ENCODE measurements at places on chromosomes 2 and 18.

DNA sequence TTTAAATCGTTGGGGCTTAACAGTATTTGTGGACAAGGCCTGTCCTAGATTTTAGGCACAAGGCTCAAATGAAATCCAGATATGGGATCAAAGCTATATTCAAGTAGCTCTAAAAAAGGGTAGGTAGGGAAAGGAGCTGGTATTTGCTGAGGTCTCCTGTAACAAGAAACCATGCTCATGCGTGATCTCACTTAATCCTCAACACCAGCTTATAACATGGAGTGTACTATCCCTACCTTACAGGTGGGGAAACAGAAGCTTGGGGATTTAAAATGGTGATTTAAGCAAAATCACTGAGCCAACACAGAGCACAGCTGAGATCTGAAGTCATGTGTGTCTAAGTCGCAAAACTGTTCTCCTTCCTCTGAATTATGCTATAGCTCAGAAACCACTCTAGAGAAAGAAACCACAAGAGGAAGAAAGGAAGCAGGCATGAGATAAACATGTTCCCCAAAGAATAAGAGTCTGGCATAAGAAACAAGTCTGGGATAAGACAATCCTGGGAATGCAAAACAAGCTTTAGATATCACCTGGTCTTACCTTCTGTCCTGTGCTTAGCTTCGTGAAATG is 43.1 kb downstream of the CYRIA start:
- DNase-seq = no peak

DNA sequence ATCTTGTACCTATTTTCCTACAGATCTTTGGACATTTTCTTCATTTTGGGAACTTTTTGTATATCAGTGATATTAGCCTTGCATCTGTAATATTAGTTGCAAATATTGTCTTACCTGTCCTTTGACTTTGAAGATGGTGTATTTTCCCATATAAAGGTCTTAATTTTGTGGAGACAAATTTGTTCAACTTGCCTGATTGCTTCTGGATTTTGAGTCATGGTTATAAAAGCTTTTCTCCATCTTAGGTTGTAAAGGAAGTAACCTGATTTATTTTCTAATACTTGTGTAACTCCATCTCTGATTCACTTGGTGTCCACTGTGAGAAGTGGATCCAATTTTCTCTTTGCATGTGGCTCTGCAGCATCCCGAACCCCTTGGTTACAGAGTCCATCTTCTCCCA is 97.7 kb upstream of the OTOS start:
- no peak for DNase-seq

DNA sequence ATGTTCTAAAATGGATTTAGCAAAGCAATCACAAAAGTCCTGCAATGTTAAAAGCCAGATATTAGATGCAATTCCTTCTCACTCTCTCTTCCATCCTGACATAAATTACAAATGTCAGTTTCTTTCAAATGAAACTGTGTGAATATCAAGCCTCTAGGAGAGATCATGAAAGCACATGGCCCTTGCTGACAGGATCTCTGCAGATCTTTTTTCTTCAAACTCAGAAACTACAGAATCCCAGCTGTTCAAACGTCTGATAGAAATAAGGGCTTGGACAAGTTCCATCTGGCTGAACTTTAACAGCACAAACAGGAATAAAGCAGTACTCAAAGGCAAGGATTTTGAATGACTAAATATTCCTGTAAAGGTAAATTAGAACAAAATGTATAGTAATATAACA is 47.6 kb downstream of the PDE1A start:
- DNase-seq = peak; percentile 60

DNA sequence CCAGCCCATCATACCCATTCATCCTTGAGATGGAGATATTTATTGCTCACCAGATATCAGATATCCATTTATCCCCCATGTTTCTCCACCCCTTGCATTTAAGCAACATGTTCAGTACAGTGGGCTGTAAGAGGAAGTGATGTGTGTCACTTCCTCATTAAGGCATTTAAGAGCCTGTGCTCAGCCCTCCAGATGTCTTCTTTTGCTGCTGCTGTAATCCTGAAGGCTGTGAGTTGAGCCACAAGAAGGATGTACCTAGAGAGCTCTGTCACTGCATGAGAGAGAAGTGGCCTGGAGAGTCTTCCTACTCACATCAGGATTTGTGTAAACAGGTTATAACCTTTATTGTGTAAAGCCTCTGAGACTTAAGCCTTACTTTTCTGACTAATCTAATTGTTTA is 151.8 kb upstream of the UNC80 start:
- DNase-seq = no peak

GRCh38 chr2:111909079-111909478 is 10.7 kb downstream of the MERTK start:
- no peak for DNase-seq

GRCh38 chr18:2540575-2540974 is 30.7 kb downstream of the METTL4 start:
- peak; percentile 26 for DNase-seq

DNA sequence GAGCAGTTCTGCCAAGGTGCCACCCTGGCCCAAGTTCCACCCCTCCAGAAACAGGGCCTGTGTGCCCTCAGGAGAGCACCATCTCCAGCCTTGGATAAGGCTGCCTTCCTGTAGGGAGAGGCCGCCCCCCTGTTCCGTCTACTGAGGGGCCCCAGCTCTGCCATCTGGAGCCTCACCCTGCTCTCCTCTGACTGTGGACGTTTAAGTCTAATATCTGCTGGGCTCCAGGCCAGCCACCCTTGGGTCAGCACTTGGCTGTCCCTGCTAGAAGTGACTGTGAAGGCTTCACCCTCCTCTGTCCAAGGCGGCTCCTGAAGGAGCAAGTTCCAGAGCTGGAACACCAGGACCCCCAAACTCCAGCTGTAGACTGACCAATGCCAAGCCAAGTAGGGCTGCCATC is 26.3 kb downstream of the RHOB start:
- DNase-seq = no peak

DNA sequence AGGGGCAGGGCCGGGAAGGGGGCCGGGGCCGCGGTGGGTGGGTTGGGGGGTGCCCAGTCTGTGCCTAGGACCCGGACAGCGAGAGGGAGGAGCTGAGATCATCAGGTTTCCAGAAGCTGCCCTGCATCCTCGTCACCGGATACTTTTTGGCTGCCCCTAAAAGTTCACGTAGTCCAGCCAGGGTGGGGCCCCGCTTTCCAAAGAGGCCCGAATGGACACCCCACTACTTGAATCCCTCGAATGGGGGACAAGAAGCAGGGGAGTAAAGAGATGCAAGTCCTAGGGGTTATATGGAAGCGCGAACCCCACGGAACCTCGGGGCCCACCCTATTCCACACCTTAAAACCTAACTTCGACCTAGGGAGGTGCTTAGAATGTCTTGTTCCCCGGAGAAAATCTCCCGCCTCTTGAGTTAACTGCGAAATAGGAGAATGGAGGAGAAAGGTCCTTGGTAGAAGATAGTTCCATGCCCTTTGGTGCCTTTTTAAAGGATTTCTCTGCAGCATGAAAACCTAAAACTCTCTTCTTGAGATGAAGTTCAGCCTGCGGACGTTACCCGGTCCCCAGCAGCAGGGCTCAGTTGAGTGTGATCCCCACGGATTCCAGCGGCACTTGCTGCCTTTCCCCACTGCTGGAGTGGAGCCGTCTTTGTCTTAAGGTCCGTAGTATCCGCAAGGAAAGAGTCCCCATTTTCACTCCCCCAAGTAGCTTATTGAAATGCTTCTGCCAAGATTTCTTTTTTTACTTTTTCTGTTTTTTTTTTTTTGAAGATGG is 2.1 kb upstream of the RNF152 start:
- peak; percentile 44 for DNase-seq

DNA sequence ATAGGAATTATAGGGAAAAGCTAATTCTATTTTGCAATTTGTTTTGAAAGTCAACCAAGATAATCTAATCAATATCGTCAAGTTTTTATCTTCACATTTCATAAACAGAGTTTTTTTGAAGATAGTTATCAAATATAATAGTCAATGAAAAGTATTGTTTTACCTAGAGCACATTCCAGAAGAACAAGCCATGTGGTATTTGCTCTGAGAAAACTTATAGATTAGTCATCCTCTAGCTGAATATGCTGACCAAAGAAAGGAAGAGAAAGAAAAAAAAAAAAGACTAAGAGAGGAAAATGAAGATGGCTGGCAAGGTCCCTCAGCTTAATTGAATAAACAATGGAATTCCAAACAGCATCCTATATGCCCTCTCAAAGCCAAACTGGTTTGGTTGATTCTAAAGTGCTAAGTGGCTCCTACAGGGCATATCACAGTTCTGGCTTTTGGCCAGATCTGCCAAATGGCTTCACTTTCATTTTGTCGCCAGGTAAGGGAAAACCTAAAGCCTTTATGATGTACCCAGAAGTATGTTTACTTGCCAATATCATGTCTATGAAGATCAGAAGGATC is 132.6 kb downstream of the VWC2L start:
- DNase-seq = no peak

DNA sequence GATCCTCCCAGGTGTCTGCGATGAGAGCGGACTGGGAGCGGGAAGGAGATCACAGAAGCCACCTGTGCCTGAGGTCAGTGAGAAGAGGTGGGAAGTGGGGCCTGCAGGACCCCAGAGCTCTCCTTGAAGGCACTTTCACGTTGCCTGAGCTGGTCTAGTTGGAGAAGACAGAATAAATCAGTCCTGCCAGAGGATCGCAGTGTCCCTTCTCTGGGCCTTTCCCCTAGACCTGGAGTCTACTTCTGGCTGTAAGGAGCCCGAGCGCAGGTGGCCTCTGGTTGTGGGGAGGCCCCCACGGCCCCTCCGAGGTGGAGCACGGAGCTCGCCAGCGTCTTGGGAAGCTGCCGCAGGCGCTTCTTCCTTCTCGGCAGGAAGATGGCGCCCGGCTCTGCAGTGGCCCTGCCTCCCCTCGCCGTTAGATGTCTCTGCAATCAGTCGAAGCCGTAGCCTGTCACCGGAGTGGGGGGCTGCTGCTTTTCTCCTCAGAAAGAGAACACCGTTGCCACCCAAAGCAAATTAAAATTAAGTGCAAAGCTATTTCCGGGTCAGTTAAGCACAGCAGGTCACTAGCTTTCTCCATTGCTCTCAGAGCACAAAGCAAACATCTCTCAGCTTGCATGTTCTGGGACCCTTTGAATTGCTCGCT is 212.0 kb upstream of the MYT1L start:
- peak; percentile 82 for DNase-seq

DNA sequence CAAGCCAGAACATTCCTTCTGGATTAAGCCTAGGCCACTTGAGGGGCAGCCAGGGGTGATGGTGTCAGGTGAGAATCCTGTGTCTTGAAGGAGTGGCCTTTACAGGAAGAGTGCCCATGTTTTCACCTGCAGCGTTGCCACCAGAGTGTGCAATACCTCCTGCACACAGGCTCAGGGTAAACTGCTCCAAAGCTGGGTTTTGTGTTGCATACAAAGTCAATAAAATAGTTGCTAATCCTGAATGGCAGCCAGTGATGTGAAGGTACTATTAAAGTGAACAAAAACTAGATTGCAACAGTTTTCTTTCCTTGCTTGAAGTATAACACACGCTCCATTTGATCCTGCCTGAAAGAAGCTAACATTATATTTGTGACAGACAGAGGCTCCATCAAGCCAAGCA is 64.4 kb upstream of the NRP2 start:
- peak; percentile 27 for DNase-seq

- DNase-seq = no peak
Measured at GRCh38 chr2:217367464-217367863, 507.6 kb upstream of the TNP1 start.

- no peak for DNase-seq
Measured at GRCh38 chr2:240921311-240921994, 15.3 kb downstream of the CROCC2 start.

GRCh38 chr18:48803951-48804855 is 146.6 kb downstream of the SMAD7 start:
- DNase-seq = no peak

DNA sequence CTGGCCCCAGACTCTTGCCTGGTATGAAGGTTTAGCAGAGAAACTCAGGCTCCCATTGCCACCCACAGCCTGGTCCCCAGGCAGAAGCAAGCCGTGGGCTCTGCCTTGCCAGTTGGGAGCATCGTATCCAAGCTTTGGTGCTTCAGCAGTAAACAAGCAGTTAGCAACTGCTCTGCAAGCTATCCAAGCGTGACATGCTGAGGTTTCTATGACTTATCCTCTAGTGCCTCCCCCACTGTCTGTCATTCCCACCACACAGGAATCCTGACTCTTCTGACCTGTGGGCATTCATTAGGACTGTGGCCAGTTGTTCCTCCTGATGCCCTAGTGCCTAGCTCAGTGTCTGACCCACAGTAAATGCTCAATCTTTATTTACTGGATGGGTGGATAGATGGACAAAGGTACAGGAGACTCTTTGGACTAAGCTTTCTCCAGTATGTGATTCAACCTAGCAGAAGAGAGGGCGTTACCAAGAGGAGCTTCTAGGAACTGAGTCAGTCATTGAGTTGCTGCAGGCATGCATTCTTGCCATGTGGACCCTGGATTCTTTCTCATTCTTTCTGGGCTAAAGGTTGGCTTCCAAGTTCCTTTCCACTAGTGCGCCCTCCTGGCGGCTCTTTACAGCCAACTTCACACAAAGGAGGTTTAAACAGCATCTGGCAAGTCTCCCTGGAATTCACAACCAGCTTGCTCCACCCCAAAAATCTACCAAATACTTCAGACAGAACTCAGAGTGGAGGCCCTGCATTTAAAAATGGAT is 40.6 kb upstream of the MRPL19 start:
- DNase-seq = no peak

GRCh38 chr2:59660262-59660661 is 893.2 kb downstream of the BCL11A start:
- DNase-seq = no peak

GRCh38 chr2:188561473-188561979 is 269.9 kb downstream of the GULP1 start:
- no peak for DNase-seq

GRCh38 chr18:61589053-61589723 is 256.0 kb downstream of the CDH20 start:
- no peak for DNase-seq

DNA sequence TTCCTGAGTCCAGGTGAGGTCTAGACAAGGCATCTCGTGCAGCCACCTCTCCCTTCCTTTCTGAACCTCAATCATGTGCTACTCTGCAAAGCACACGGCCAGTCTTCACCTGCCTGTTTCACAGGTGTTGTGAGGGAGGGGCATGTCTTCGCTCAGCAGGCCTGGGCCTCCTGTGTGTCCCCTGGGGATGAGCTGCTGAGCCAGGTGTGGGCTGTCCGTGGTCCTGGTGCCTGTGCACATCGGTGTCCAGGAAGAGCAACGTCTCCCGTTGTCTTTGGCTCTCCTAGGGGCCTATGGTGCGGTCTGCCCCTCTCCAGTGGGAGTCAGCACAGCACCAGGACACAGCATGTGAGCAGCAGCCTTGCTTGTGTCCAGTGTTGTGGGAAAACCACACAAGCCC is 16.7 kb downstream of the ARHGEF4 start:
- no peak for DNase-seq
